ENCODE measurements at places on chromosomes 5 and 9.

DNA sequence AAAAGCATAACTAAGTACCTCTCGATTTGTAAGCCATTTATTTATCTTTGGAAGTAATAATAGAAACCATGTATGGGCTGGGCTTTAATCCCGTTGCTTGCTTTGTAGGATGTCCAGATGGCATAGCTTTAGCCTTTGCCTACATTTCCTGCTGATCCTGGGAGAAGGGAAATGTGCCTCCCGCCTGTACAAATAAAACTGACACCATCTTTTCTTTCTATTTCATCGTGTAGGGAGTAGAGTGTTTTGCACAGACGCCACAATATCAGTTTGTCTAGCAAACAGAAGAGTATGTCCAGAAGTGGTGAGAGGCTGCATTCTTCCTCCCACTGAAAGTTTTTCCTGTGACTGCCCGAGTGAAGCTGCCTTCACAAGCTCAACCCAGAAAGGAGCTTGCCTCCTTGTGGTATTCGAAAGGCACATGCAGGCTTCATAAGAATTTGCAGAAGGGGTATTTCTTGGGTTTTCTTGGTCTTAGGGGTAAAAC, 24.7 kb upstream of the TJP2 start:
- DNase-seq, result no peak

DNA sequence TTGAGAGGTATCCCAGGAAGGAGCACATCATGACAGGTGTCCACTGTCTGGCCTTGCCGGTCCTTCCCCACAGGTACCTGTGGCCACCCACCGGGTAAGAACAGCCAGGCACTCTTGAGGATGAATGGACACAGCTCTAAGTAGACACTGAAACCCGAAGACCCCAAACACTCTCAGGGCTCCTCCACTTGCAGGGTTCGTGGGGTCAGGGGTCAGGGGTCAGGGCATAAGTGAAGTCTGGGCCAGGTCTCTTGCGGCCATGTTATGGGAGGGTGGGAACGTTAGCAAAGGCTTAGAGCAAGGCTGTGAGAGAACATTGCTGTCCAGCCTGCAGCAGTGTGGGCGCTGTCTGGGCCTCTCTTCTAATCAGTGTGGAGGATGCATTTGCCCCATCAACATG, 40.0 kb downstream of the MAPK9 start:
- DNase-seq, result no peak

DNA sequence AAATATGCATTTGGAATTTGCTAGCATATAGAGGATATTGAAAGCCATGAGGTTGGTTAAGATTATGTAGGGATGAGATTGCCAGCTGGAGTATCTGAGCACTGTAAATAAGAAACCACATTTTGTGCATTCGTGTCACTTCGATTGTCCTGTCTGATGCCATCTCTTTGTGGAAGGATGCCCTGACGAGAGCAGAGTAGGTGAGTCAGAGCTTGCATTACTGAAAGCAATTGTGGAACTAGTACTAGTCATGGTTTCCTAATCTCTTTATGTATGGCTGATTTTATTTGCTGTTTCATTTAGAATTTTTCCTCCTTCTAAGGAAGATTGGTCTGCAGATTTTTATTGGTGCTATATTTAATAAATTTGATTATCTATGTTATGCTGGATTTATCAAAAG, 14.5 kb upstream of the TAS2R1 start:
- no peak for DNase-seq

- no peak for DNase-seq
These were observed 85.0 kb downstream of the LURAP1L start for GRCh38 chr9:12859704-12860251.

DNA sequence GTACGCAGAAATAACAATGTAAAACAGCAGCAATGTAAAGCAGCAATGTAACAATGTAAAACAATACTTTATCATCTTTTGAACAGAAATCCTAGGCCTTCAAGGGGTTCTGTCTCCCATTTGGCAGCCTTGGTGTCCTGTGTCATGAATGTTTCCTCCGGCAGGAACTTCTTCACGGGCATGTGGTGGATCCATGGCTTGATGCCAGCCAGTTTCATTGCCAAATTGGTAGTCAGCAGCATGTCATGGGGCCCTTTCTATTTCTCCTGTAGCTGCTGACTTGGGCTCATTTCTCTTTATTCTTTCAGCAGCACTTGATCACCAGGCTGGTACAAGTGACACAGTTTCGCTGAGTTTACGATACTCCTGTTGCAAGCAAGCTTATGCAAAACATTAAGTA, 275.3 kb downstream of the HTR1A start:
- DNase-seq, result no peak

DNA sequence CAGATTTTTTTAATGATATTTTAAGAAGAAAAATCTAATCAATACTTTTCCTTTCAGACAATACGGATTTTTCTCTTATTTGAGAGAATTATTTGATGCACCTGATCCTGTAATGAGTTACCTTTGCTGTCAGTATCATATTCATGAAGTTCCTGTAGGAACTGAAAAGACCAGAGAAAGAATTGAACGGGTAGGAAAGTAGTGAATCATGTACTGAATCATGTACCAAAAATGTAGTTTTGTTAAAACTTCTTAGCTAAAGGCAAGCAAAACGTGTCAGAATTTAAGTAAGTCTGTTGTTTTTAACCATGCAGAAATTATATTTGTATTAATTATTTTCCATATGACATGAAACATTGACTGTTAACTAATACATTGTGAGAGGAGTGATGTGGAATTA, 56.6 kb downstream of the SMC5 start:
- no peak for DNase-seq

GRCh38 chr5:5752844-5753243, 330.4 kb downstream of the ICE1 start:
- no peak for DNase-seq

DNA sequence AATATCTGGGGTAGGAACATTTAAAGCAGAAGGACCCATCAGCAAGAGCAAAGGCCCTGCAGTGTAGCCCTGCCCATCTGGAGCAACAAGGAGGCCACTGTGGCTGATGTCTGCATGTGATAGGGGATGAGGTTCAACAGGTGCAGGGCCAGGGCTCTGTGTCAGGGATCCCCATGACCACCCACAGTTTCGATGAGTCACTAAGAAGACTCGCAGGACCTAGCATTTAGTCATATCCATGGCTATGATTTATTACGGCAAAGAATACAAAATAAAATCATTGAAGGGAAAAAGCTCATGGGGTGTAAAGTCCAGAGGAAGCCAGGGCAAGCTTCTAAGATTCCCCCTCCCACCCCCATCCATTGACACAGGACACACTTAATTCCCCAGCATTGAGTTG, 188.6 kb downstream of the ADGRV1 start:
- DNase-seq, result no peak

DNA sequence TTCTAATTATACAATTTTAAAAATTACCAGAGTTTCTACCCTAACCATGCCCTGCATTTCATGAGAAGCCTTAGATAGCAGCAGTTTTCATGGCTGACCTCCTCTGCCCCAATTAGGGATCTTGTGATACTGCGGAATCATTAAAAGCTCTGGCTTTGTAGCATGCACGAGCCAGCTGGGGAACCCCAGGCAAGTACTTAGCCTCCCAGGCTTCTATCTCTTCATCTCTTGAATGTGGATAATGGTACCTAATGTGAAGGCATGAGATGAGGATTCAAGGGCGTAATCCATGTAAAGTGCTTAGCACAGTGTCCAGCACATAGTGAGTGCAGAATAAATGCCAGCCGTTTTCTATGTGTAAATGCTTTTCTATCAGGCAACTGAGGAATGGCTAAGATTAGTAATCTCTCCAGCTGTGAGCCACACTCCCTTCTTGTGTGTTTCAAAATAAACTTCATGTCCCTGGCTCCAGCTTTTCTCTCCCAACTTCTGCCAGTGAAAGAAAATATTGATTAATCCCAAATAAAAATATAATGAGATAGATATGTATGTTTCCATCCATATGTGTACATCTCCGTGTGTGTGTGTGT, 88.4 kb downstream of the APBA1 start:
- no peak for DNase-seq

GRCh38 chr9:137989999-137990715, 112.6 kb downstream of the CACNA1B start:
- no peak for DNase-seq

DNA sequence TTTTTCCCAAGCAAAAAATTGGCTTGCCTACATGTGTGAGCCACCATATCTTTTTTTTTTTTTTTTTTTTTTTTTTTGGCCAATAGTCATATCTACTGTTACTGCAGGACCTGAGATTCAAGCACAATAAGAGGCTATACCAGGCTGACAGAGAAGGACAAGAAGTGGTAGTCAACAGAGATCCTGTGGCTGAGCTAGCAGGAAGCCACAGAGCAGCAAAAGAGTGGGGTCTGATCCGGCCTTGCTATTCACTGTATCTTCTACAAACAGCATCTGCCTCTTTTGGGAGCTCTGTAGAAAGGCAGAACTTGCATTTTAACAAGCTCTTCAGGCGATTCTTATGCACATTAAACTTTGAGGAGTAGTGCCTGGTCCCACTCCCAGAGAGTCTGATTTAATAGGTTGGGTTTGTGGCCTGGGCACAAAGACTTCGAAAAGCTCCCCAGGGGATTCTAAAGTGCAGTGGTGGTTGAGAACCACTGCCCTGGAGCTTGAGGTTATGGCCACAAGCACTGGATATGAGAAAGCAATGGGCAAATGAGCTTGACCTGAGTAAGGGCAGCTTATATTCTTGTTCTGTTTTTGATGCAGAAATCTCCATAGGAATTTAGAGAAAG, 162.8 kb downstream of the PIK3R1 start:
- DNase-seq, result no peak

GRCh38 chr5:14490309-14490711, 91.3 kb upstream of the OTULINL start:
- DNase-seq, result no peak

GRCh38 chr5:165622864-165623536, 2117.6 kb downstream of the MAT2B start:
- DNase-seq, result no peak

GRCh38 chr5:133663397-133664054, 51.2 kb upstream of the FSTL4 start:
- DNase-seq, result no peak

DNA sequence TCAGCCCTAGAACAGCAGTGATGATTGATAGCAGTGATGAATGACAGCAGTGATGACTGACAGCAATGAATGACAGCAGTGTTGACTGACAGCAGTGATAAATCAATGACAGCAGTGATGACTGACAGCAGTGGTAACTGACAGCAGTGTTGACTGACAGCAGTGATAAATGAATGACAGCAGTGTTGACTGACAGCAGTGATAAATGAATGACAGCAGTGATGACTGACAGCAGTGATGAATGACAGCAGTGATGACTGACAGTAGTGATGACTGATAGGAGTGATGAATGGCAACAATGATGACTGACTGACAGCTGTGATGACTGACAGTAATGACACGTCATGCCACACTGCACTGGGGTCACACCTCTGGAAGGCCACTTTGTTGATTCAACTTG, 106.8 kb downstream of the ENTREP1 start:
- DNase-seq, result no peak

DNA sequence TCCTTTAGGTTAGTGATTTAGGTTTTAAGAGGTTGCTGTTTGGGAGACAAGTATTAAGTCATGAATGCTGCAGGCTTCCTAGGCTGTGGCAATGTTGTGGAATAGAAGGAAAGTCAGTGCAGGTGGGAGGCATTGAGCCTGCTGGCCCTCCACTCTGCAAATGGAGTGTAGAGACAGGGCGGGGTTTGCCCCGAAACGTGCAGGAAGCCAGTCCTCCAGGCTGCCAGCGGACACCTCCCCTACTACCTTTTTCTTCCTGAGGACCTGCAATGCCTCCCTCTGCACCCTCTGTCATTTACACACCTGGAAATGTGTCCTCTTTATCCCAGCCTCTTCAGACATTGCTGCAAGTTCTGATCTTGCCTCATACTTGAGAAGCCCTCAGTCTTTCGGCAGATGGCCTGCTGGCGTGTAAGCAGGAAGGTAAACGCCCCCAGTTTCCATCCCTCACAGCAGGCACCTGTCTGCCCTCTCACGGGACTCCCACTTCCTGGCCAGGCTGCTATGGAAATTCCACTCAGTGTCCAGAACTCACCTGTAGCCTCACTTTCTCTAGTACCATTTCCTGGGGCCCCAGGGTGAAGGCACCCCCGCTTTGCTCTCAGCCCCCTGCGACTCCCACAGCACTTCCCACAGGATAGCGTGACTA, 81.6 kb upstream of the BOD1 start:
- no peak for DNase-seq

GRCh38 chr5:177336112-177336511, 15.4 kb downstream of the LMAN2 start:
- peak; percentile 44 for DNase-seq

DNA sequence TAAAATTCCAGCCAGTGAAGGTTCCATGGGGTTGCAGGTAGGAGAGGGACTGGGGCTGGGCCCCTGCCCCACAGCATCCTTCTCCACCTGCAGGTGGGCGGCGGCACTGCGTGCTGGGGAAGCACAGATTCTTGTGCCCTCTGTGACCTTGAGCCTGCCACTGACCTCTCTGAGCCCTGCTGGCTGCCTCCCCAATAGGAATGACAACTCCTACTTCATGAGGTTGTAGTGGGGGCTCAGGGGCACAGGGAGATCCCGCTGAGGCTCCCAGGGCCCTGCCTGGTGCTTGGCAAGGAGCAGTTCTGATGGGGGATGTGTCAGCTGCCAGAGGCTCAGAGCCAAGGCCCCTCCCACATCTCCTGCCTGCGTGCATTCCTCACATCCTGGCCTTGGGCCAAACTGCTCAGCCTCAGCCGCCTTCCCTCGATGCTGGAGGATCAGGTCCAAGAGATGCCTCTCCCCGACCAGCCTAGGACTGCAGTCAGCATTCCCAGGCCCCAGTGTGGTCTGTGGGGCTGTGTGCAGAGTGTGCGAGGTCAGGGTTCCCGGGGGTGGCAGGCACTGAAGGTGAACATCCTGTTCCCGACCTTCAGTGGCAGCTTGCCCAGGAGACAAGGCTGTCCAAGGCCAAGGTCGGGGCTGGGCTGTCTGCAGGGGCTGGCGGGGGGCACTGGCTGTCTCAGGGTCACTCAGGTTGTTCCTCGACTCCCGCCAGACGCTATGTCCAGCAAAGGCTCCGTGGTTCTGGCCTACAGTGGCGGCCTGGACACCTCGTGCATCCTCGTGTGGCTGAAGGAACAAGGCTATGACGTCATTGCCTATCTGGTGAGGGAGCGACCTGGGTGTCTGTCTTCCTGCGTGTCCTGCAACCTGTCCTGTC, 7.0 kb downstream of the ASS1 start:
- peak; percentile 32 for DNase-seq

DNA sequence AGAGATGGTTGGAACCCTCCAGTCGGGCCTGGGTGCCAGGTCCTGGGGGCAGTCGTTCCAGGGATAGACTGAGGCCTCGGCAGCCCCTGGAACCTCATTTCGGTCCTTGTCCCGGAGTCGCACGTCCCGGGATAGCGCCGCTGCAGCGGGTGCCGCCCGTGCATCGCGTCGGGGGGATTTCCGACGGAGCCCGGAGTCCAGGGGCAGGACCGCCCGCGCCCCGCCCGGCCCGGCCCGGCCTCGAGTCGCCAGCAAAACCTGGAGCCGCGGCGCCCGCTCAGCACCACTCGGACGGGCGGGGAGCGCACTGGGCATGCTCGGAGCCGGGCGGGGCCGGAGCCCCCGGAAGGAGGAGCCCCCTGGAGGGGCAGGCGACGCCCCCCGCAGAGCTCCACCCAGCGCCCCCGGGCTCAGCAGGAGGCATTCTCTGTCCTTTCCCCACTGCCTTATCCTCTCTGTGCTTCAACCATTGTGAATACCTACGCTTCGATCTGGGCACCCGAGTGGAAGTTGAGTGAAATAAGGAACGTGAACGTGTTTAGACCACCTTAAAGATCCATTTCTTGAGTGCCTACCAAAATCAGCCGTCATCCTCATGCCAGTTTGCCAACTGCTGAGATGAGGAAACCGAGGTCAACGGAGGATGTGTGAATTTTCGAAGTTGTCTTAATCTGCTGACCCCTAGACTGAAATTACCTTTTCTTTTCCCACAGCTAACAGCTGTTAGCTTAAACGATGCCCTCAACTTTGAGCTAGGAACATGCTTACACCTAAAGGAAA, 1.7 kb upstream of the PTPN3 start:
- no peak for DNase-seq

All from stimulated activated CD4-positive, alpha-beta T cell treated with anti-CD3 and anti-CD28 coated beads, Interleukin-2, amount 100 ng/mL, for 24 hours (primary cell).